ENCODE measurements at places on chromosomes 5 and 9.

DNA sequence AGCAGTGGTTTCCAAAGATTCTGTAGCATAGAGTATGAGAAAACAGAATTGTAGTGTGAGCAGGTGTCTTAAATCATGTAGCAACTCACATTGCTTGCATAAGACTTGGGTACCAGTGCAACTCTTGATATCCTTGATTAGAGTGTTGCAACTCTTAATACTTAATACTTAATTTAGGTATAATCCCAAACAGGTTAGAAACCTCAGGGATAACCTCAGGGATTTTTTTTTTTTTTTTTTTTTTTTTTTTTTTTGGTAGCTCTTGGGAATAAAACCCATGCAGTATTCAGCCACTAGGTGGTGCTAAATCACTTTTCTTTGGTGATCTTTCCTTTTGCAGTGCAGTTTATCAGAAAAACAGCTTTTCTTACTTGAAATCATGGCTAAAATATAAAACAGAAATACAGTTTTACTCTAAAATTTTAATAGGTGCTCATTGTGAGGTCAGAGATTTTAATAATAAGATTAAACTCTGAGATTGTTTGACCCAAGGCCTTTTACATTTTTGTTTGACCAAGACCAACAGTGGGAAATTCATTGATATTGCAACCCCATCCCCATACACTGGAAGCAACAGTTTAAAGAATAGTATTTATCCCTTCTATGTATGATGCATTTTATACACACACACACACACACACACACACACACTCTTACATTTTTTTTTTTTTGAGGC lies 55.3 kb downstream of the ERAP1 start:
- DNase-seq: peak; percentile 35

GRCh38 chr9:36158122-36158521 lies 11.1 kb upstream of the CCIN start:
- no peak for DNase-seq

- DNase-seq: no peak
Observed at GRCh38 chr5:177371120-177372033, 12.9 kb upstream of the SLC34A1 start.

GRCh38 chr5:81606150-81606549 lies 144.7 kb downstream of the SSBP2 start:
- DNase-seq: no peak

GRCh38 chr5:172417983-172418630 lies 36.2 kb downstream of the SH3PXD2B start:
- DNase-seq: peak; percentile 93

- peak; percentile 28 for DNase-seq
Observed at GRCh38 chr5:175796536-175797499, 74.6 kb upstream of the CPLX2 start.
